ENCODE measurements at places on chromosomes 4 and X.

DNA sequence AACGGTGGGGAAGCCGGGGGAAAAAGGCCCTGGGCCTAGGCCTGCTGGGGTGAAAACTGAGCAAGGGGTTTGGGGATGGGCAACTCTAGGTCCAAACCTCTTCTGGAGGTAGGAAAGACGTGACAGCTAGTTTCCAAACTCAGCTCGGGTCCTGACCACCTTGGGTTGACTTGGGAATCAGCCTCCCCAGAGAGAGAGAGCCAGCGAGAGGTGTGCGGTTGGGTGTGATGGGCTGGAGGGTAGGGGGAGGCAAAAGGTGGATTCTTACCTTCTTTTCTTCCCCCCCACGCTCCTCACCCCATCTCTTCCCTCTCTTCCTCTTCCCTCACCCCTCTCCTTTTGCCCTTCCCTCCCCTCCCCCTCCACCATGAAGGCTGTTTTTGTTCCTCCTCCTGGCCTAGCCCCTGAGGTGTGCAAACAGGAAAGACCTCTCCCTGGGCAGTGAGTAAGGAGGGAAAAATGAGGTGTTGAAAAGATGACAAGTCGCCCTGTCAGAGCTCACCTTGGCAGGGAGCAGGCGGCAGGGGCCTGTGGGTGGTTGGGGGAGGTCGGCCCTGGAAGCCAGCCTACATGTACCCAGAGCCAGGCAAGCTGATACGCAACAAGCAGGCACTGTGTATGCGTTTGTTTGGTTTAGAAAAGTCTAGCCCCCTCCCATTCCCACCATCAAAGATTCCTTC lies 14.8 kb downstream of the PJA1 start:
- DNase-seq: no peak

GRCh38 chr4:158826057-158826456 lies 57.2 kb downstream of the FNIP2 start:
- no peak for DNase-seq

- DNase-seq: no peak
Measured at GRCh38 chr4:174563399-174563798, 41.1 kb upstream of the HPGD start.

- DNase-seq: no peak
Measured at GRCh38 chrX:150456466-150456865, 93.3 kb downstream of the MAMLD1 start.

DNA sequence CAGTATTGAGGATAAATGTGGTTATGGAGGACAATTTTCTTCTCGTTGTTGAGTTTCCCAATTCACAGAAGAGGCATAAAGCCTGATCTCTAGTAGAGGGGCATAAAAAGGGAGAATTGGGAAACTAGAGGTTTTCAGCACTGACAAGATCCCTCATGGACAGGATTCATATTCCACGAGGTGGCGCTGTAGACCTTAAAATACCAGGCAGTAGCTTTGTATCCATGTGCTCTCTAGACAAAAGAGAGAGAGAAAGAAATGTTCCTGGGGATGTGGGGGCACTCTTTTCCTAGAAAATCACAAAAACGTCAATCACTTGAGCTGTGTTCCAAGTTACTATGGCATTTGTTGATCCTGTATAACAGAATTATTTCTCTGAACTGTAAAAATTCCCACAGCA lies 128.3 kb downstream of the MAGEE1 start:
- no peak for DNase-seq

DNA sequence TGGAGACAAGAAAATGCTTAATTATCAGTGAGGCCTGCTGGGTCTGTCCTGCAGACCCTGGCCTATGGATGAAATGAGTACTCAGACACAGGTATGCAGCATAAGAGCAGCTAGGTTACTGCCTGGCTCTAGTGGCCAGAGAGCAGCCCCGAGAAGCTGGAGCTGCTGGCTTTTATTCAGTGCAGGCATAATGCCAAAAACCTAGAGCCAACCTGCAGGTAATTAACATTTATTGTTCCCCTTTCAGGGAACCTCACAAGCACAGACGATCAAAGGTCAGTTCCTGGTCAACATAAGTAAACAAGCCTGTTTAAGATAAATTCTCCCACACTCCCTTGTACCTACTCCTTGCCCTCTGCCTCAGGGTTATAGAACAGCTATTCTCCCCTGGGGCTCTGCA lies 13.3 kb downstream of the IDS start:
- DNase-seq: no peak

DNA sequence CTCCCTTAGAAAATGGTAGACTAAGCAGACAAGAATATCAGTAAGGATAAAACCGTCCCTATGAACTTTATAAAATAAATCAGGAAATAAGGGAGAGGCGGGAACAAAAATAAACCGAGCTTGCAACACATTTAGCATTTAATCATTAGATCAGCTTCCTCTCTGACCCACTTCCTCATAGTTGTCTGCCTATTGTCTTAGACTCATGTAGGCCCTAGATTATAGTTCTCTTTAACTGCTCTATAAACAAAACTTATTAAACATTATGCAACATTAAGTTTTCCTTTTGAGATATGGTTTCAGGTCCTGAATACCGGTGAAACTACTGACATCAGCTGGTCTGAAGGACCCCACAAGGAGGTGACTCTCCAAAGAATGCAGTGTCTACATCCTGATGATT lies 15.8 kb upstream of the SRD5A3 start:
- no peak for DNase-seq

DNA sequence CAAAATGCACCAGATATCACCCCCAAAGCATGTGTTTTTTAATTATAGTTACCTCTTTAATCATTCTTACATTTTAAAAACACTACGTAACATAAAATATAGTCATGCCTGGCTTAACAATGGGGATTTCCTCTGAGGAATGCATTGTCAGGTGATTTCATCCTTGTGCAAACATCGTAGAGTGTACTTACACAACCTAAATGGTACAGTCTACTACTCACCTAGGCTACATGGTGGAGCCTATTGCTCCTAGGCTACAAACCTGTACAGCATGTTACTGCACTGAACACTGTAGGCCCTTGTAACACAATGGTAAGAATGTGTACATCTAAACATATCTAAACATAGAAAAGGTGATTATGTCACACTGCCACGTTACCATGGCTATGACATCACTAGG lies 208.6 kb downstream of the SPOCK3 start:
- no peak for DNase-seq

GRCh38 chr4:185640811-185641675 lies 105.7 kb upstream of the PDLIM3 start:
- no peak for DNase-seq

DNA sequence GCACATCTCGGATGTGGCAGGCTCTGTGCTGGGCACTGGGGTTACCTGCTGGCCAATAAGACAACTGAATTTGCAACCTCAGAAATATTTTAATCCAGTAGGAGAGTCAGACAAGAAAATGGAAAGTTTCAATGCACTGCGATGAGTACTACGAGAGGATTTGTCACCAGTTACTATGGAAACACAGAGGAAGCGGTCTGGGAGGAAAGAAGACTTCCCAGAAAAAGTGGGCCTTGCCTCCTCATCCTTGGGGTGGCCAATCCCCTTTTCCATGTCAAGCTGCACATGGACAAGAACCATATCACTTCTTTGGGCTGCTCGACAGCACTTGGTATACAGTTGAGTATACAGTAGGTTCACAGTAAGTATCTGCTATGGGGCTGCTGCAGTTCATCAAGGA lies 67.6 kb downstream of the FAM184B start:
- DNase-seq: no peak

Measured in activated T-cell treated with anti-CD3 and anti-CD28 coated beads, Interleukin-2, amount 50 U/mL, for 24 hours (primary cell).